Epithelial cell of proximal tubule (primary cell): ENCODE measurements at places on chromosomes 12 and 14.
A peak's percentile ranks its signal among the peaks of the same experiment; 100 is the strongest.

- DNase-seq, result no peak
Measured at GRCh38 chr14:91496790-91497189, 13.3 kb downstream of the PPP4R3A start.

GRCh38 chr14:56199982-56200577, 81.9 kb downstream of the PELI2 start:
- no peak for DNase-seq

GRCh38 chr12:46752396-46752795, 73.4 kb downstream of the SLC38A4 start:
- DNase-seq, result no peak

GRCh38 chr12:26520869-26521268, 312.1 kb downstream of the ITPR2 start:
- no peak for DNase-seq

DNA sequence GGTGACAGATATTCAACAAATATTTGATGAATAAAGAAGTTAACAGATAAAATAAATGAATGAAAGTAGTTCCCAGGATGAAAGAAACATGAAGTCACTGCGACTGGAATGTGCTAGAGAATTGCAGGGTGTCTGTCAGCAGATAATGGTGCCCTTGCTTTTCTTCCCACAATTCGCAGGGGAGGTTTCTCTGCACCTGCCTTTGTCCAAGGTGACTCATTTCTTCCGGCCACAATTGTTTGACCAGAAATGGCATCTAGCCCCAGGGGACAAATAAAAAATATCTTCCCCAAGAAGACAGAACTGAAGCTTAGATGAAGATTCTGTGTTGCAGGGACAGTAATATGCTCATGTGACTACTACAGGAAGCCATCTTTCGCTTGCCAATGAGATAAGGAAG, 316.1 kb upstream of the TBX3 start:
- DNase-seq, result no peak

DNA sequence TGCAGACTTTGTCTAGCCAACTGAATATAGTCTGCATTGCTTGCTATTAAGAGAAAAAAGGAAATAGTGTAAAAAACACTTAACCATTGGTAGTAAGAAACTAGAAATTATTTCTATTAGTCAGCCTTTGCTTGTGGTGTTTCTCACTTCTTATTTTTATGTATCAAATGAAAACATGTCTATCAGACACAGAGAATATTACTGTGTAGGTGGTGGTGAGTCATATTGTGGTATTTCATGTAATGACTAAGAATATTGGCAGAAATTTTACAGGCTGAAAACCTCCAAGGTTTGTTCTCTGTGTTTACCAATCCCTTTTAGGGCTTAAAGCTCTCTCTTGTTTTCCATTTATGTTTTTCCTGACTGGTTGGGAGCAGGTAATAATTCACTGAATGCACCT, 87.2 kb downstream of the DAAM1 start:
- peak; percentile 76 for DNase-seq

DNA sequence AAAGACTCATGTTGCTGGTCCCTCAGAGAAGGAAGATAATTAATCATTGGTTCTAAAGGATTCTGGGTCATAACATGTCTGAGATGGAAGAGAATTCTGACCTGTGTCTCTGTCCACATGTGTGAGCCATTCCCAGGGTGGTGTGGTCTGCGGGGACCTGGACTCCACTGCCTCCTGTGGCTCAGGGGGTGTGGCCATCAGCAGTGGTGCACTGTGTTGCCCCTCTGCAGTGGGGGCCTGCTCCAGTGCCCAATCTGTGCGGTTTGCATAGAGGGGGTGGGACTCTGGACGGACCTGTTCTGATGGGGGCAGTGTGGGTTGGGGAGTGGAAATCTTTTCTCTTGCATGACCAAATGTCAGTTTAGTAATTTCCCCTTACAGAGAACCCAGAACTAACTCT, 13.5 kb downstream of the KRT85 start:
- DNase-seq, result no peak

DNA sequence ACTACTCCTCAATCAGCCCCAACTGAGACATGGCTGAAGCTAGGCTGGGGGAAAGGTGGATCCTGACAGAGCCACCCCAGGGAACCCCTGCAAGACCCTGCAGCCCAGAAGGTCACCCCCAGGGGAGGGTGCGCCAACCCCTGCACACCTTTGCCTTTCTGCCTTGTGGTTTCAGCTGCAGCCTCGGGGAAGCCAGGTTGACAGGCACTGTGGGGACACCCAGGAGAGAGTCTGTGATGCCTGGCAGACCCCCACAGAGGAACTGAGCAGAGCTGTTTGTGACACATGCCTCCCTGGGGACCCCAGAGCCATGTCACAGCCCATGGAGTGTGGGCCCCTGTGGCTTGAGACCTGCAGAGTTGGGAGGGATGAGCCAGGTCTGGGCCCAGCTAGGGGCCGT, 11.8 kb upstream of the HHIPL1 start:
- no peak for DNase-seq

DNA sequence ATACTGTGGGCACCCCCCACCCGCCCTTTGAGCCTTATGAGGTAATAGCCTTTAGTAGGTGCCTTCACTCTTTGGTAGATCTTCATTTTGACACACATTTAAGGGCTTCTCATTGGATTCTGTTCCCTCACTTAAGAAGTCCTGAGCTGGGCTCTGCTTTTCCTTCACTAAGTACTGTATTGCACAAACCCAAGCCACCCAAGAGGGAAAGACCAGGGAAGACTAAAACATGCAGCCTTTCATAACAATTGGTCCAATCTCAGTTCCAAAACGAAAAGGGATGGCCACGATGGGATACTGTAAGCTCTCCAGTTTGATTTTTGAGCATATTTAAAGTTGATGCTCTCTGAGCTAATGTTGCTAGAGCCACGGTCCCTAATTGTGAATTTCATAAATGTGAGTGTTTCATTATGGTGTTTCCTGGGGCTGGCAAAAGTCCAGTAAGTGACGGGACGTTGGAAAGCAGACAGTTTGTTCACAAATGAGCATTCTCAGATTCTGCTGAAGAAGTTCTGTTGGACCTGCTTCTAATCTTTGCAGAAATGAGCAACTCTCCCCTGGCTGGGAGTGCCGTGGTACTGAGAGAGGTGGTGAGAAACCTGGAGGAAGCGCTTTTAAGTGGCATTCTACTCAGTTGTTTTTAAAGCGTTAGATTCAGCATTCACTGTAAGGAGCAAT, 9.4 kb downstream of the SSPN start:
- no peak for DNase-seq

DNA sequence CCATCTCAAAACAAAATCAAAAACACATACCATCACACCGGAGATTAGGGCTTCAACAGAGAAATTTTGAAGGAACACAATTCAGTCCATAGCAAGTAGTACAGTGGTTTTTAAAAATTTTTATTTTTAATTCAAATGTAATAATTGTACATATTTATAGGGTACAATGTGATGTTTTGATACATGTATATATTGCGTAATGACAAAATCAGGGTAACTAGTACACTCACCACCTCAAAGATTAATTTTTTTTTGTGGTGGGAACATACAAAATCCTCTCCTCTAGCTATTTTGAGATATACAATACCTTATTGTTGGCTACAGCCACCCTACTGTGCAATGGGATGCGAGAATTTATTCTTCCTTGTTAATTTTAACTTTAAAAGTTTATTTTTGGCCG, 26.0 kb upstream of the ETFBKMT start:
- no peak for DNase-seq

- no peak for DNase-seq
Measured at GRCh38 chr12:121916719-121917118, 1.7 kb upstream of the CFAP251 start.

GRCh38 chr14:96711559-96712267, 85.5 kb upstream of the VRK1 start:
- DNase-seq, result no peak

DNA sequence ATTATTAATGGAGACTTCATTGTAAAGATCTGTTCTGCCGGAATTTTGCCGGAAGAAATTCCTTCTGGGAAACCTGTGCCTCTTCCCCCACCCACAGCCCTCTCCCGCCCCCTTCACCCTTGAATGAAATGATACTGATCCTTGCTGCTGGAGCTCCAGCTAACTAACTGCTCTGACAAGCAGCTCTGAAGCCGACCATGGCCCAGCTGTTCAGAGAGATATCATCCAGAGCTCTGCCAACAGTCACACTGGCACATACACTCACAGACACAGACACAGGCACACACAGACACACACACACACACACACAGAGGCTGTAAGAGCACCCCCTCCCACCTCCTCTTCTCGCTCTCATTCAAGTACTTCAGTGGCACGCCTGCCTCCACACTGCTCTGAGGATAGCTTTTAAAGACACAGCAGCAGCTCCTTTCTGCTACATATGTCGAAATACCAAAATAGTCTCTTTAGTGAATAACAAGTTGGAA, 88.6 kb downstream of the R3HDM2 start:
- DNase-seq, result no peak

GRCh38 chr12:71108355-71108754, 49.4 kb downstream of the TSPAN8 start:
- DNase-seq, result no peak

GRCh38 chr14:77353469-77354141, 23.3 kb downstream of the TMED8 start:
- no peak for DNase-seq

GRCh38 chr12:39490500-39491282, 47.8 kb upstream of the KIF21A start:
- DNase-seq, result peak; percentile 84

DNA sequence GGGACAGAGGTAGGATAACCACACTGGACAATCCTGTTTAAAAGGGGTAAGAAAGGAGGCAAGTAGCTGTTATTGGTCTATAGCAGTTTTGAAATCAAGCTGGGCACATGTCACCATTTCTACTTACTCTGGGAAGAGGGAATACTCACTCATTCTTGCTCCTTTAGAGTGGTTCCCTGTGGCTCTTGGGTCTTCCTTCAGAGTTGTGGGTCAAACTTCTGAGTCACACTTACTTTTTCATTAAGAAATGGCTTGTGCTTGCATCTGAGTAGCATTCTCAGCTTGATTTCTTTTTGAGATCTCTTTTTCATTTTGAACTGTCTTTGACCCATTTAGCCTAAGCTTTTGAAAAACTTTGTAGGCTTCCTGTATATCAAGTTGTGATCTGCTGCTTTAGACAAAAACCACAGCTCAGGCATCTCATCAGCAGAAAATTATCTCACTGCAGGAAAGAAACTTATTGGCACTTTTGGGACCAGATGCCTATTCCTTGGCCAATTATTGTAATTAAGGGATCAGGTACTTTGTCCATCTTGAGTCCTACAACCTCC, 122.2 kb downstream of the AEBP2 start:
- DNase-seq, result no peak

GRCh38 chr12:95022477-95022876, 19.0 kb upstream of the NDUFA12 start:
- no peak for DNase-seq

- DNase-seq, result no peak
Measured at GRCh38 chr14:68788996-68789820, 3.7 kb downstream of the ZFP36L1 start.

DNA sequence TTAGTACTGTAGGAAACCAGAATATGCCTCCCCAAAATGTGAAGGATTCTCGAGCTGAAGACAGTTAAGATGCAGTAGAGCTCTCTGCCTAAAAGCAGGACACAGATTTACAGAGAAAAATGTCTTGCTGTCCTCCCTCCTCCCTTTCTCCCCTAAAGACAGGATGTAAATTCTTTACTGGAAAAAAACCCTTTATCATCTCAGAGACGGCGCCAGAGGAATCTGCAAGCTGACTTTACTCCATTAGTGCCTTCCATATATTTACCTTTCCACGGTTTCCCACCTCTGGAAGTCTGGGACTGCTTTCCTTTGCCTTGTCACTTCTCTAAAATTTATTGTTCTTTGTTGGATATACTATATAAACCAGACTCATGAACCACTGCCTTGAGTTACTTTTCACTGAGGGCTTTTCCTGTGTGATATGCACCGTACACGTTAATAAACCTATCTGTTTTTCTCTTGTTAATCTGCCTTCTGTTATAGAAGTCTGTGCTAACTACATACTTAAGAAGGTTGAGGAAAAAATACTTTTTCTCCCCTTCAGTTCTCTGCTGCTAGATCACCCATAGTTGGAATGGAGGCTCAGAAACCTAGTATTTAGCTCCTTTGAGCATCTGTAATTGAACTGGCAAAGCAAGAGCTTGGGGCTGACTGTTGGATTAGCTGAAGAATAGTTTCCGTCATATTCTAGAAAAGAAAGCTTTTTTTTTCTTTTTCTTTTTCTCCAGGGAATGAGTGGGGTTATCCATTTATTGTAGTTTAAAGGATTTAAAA, 99.9 kb downstream of the RAD51B start:
- no peak for DNase-seq

DNA sequence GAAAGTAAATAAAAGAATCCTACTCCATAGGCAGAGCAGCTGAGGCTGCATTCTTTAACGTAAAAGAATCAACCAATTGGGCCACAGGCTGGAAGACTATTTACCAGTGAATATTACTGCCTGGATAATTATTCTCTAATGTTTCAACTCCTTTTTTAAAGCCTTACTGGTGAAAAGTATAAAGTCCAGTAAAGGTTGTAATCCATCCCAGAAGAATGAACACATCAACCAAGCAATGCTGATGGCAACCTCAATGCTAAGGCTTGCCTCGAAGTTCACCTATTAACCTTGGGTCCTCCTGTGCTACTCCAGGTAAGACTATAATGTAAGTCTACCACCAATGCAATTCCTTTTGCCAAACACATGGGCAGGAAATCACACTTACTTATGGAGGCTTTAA, 77.3 kb downstream of the ATXN2 start:
- DNase-seq, result no peak

GRCh38 chr12:1939801-1940607, 21.6 kb upstream of the CACNA2D4 start:
- peak; percentile 13 for DNase-seq

DNA sequence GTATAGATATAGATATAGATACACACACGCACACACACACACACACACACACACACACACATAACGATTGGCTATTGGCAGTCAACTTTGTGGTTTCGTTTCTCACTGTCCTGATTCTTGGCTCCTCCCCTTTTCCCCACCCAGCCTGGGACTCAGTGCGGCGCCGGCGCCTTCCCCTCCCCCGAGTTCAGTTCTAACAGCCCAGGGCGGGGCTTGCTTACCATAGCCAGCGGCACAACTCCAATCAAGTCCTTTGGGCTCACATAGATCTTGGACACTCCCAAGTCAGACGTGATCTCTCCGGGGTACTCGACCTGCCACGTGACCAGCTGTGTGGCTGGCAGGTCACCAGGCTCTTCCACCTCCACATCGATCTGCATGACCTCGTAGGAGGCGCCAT, 484.1 kb downstream of the GLT1D1 start:
- DNase-seq, result no peak

DNA sequence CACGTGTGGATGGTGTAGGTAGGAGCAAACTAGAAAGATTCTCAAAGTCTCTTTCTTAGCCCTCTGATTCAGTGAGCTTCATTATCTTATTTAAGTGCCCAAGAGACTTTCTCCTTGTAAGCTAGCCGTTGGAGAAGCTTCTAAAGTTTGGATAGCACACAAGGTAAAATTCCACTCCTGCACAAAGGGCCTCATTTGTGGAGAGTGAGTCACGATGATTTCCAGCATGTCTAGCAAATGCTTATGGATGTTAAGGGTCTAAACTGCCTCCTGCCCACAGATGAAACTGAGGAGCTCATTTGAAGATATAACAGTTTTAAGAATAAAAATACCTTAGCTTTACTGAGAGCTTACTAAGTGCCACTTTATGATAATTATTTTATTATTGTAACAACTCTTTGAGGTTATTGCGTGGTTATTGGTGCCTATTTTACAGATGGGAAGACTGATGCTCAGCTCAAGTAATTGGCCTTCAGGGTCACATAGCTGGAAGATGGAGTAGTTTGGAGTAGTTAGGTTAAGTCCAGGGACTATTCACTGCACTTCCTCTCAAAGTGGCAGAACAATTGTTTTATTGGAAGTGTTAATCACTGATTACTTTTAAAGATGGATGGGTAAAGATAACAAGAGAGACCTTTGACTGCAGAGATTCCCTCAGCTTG, 78.7 kb upstream of the HIF1A start:
- DNase-seq, result no peak
